ENCODE measurements at places on chromosomes 3 and 15.

- DNase-seq: no peak
Measured at GRCh38 chr3:130838898-130839600, 54.8 kb upstream of the ATP2C1 start.

GRCh38 chr3:66039590-66039887 lies 821 bp upstream of the MAGI1 start:
- no peak for DNase-seq

GRCh38 chr3:112393360-112393728 lies 60.4 kb downstream of the CD200 start:
- DNase-seq: no peak

- no peak for DNase-seq
Measured at GRCh38 chr3:175208326-175208725, 349.2 kb downstream of the NAALADL2 start.

GRCh38 chr3:55690726-55691125 lies 203.6 kb upstream of the WNT5A start:
- DNase-seq: no peak

DNA sequence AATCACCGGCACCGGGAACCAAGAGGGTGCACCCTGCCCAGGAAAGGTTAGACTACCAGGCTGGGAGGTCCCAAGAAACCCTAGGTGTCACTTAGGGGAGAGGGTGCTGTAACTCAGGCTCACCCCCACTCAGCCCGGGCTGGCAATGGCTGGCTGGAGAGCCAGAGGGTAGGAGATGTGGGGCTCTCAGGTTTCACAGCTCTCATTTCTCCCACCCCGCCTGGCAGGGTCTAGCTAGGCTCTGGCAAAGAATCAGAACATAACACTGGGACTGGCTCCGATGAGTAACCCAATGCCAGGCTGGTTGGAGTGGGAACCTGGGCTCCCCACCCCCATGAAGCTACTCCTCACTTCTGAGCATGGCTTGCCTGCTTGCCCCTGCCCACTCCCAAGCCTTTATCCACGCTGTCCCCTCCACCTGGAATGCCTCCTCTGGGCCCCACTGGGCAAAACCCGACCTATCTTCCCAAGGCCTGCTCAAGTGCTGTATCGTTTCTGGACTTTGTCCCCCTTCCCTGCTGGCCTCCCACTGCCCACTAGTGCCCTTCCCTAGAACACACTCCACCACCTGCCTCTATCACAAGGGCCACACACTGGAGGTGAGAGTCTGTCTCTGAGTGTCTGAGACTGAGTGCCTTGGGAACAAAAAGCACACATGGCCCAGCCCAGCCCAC lies 2.0 kb downstream of the CIB2 start:
- no peak for DNase-seq

DNA sequence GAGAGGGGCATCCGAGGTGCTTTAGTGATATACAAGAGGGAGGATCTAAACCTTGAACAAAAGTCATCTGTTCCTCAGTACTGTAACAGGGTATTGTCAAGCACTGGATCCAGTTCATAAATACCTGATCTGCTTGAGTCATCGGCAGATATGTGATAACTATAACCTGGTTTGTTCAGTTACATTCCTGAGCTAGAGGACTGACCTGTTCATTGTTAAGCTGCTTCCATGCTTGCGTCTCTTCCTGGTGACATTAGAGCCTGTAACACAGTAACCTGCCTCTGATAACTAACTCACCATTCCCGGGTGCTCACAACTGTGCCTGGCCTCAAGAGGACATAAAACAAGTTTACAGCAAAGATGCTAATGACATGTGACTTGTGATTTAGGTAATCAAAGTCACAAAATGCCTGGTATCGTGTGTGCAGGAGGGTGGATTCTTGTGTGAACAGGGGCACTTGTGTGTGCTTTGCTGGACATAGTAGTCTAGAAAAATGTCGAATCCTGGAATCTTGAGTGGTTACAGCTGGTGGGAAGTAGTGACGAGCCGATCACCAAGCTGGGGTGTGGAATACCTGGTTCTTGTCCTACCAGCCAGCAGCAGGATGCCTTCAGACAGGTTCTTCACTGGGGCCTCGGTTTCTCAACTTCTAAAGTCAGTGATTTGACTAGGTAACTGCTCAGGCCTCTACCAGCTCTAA lies 30.9 kb upstream of the POLR2M start:
- DNase-seq: no peak

DNA sequence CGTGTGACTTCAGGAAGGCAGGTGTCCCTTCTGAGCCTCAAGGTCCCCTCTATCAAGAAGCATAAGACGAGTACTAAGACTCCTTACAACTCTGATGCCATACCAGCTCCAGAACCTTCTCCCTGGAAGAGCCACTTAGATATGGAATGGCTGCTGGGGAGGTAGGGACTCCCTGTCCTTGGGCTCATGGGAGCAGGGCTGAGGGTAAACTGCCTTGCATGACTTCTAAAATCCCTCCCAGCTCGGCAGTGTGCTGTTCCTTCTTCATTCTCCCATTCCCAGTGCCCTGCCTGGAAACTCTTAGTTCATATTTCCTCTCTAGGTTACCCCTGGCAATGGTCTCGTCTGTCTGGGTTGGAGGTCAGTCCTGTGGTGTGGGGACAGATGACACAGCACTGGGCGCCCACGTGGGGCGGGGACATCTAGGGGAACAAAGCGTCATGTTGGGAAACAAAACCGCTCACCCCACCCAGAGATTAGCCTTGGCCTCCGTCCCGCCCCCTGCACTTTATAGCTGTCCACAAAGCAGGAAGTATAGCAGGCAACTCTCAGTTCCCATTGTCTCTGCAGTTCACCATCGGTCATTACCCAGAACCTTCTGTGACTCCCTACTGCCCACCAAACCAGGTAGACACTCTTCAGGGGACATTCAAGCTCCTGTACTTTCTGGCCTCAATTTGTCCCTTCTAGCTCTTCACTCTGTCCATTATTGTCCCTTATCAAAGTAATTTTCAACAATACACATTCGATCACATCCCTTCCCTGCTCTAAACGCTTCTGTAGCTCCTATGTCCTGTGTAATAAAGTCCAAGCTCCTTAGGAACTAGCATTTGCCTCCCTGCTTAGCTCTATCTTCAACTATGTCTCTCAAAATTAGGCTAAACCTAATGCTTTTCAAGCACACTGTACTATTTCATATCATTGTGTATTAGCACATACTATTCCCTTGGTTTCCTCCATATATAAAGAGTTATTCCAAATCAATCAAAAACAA lies 73.8 kb downstream of the IQSEC1 start:
- DNase-seq: no peak

- no peak for DNase-seq
Measured at GRCh38 chr3:76010252-76010651, 224.9 kb upstream of the ZNF717 start.

DNA sequence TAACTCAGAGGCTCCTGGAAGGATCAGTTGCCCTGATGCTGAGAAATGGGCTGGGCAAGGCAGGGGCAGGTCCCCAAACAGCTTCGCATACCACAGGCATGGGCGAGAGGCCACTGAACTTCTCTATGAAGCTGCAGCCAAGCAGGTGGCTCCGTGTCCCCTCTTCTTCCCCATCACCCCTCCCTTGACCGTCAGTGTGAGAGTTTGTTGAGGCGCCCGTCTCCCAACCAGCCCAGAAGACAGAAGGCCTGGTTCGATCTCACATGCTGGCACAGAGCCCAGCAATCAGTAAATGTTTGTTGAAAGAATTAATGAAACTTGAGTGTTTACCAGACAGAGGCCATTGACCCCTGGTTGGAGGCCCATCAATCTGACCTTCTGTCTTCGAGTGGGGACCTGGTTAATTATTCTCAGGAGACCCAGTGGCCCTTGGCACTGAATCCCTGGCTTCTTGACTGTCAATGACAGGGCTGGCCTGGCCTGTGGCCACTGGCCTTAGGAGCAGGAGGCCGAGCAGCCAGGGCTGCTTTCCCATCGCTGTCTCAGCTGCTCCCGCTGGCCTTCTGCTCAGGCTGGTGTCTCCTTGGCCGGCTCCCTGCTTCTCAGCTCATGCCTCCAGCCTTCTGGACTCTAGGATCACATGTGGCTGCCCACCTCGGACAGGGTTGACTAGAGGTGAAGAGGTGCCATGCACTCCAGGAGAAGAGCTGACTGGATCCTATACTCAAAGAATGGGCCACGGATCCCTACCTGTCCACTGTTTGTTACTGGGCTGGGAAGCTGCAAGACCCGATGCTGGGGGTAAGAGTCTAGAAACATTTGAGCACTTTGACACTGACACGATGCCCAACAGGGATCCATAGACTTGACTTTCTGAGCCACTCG lies 113.4 kb downstream of the ASB7 start:
- no peak for DNase-seq

DNA sequence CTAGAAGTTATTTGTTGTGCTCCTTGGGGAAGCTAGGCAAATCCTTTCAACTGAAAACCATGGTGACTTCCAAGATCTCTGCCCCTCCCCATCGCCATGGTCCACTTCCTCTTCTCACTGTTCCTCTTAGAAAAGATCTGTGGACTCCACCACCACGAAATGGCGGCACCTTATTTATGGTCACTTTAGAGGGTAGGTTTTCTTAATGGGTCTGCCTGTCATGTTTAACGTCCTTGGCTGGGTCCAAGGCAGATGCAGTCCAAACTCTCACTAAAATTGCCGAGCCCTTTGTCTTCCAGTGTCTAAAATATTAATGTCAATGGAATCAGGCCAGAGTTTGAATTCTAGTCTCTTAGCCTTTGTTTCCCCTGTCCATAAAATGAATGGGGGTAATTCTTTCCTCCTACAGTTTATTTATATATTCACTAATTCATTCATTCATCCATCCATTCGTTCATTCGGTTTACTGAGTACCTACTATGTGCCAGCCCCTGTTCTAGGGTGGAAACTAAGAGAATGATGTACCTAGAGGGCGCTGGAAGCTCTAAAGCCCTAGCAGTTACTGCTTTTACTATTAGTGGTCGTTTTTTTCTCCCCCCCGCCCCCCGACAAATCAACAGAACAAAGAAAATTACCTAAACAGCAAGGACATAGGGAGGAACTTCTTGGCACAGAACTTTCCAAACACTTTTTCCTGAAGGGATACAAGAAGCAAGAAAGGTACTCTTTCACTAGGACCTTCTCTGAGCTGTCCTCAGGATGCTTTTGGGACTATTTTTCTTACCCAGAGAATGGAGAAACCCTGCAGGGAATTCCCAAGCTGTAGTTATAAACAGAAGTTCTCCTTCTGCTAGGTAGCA lies 657 bp downstream of the PATL2 start:
- DNase-seq: no peak

- DNase-seq: no peak
Measured at GRCh38 chr3:66177026-66177425, 43.8 kb upstream of the SLC25A26 start.

DNA sequence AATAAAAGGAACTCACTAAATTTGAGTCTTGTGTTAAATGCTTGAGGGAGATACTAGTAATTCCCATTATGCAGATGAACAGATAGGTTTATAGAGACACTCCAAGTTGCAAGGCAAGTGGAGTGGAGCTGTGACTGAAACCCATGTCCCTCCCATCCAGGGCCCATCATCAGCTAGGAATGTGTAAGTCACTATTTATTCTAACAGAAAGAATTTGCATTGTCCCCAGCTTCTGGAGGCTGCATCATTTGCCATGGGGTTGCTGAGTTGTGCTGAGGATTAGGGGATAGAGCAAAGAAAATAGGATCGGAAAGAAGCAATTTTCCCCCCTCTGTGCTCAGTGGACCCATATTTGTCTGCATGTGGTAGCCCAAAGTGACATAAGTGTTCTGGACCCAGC lies 197.4 kb upstream of the RGMA start:
- DNase-seq: no peak

DNA sequence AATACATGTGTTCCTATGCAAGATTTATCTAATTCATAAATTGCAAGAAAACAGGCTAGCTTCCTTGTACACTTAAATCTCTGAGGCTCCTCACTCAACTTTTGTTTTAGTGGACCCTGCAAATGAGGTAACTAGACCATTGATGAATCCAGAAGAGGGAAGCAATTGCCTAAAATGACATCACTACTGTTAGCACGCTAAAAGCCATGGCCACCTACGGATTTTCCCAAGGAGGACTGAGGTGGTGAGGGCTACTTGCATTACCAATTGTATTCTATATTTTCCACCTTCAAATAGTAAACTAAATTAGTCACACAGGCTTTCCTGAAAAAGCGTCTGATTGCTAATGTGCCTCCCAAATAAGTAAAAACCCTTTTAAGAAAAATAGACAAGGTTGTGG lies 140.7 kb downstream of the GADL1 start:
- DNase-seq: no peak

DNA sequence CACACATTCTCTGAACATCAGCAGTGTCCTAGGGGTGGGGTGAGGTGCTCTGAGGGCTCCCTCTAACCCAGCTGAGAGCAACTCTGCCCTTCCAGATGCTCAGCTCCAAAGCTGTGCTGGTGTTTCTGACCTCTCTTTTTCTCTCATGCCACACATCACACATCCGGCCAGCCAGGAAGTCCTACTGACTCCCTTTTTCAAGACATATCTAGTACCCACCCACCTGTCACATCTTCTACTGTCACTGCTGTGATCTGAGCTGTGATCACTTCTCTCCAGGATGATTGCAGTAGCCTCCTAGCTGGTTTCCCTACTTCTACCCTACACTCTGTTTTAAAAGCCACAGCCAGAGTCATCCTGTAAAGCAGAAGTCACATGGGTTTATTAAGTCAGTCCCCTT lies 30.2 kb upstream of the MASP1 start:
- no peak for DNase-seq

GRCh38 chr3:128875556-128876120 lies 3.8 kb upstream of the ACAD9 start:
- peak; percentile 42 for DNase-seq

- peak; percentile 61 for DNase-seq
Measured at GRCh38 chr3:50345586-50346234, at the start of gene ZMYND10. TSS of gene ZMYND10 (minus strand) at chr3:50345732. CDS start at chr3:50345579, 153 bp downstream.

GRCh38 chr3:134232151-134232550 lies 18.5 kb downstream of the RYK start:
- DNase-seq: no peak

- DNase-seq: no peak
Measured at GRCh38 chr3:62184559-62184958, 188.8 kb downstream of the FEZF2 start.

DNA sequence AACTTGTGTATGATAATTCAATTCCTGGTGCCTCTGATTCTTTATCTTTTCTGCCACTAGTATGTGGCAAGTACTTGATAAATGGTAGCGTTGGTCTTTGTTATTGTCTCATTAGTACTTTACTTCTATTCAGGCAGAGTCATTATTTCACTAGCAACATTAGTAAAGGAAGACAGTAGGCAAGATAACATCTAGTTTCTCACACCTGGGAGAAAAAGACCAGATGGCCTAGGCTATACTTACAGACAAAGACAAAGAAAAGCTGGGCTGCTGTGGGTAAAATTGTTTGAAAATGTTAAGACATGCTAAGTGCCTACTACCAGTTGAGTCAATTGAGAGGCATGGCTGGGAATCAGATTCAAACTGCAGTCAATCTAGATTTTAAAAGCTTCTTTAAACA lies 198.7 kb upstream of the CMC1 start:
- no peak for DNase-seq

GRCh38 chr3:144112036-144112435 lies 140.4 kb downstream of the DIPK2A start:
- no peak for DNase-seq

DNA sequence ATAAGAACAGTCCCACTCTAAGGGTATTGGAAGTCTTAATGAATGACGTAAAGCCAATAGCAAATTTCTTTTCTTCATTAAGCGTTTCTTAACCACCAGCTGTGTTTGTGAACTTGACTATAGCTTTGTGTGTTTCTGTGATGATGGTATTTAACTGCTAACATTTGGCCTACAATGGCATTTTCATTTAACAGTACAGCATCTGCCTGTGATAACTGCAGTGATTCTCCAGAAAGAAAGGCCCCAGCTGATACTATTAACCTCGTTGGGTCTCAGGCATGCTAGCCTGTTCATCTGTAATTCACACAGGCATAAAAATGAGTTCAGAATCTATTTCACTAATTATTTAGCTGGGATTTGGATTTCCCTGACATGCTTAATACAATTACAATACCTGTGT lies 121.9 kb downstream of the NECTIN3 start:
- no peak for DNase-seq

All from activated naive CD4-positive, alpha-beta T cell (primary cell).